ENCODE measurements at places on chromosomes 4 and X.

- DNase-seq = no peak
Measured at GRCh38 chrX:67692246-67692645, 148.4 kb downstream of the AR start.

DNA sequence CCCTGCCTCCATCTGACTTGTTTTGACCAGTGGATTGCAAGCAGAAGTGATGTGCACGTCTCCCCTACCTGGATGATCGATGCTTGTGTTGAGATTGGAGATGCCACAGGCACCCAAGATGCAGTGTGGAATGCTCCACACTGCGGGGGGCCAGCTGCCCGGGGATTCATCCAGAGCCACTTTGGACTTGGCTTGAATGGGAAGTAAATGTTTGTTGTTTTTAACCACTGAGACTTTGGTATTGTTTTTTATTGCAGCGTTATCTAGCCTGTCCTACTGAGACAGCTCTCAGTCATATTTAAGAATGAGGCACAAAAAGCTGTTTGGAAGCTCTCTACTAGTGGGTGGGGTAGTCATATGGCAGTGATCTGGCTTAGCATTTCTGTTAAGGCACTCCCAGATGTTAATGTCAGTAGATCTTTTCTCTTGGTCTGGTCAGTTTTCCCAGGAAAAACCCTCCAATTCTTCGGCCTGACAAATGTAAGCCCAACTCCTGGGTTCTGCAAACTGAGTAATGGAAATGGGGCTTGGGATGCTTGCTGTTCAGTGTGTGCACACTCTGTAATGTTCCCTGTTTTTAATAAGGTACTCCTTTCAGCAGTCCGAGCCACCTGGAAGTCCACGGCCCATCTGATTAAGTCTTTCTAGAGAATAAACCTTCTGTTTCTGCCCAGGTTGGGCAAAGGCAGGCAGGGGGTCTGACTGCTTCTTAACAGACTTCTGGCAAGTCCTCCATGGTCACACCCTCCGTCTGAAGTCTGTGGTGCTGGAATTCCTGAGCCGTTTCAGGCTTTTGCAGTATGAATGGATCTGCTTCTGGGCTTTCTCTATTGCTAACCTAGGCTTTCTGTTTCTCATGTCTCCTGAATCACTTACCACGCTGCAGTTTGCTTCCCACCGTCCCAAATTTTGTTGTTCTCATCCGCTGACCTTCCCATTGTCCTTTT lies 74.8 kb downstream of the WWC2 start:
- DNase-seq = no peak

DNA sequence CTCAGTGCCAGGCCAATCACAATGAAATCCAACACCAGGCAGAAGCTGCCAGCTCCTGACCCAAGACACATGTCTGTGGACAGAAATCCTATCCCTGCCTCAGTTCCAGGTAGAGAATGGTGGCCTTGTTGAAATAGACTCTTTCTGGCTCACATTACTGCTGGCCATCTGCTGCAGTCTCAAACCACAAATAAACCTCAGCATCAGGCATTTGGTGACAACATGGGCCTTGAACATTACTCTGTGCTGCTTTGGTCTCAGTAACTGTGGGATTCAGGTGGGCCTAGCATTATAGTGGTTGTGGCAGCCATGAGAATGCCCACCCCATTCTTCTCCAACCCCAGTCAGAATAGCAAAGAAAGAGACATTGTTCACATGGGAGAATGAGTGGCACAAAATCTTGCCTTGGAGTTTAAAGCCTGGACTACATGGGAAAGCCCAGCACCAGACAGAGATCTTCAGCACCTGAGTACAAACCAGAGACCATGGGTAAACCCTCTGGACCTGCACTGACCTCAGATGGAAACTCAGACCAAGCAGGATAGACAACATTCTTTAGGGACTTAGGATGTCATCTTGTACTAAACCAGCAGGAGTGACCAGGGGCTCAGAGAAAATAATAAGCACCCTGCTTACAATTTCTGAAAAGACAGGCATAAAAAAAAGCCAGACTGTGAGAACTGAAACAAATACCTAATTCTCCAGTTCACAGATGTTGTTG lies 50.4 kb upstream of the TRAM1L1 start:
- DNase-seq = no peak

DNA sequence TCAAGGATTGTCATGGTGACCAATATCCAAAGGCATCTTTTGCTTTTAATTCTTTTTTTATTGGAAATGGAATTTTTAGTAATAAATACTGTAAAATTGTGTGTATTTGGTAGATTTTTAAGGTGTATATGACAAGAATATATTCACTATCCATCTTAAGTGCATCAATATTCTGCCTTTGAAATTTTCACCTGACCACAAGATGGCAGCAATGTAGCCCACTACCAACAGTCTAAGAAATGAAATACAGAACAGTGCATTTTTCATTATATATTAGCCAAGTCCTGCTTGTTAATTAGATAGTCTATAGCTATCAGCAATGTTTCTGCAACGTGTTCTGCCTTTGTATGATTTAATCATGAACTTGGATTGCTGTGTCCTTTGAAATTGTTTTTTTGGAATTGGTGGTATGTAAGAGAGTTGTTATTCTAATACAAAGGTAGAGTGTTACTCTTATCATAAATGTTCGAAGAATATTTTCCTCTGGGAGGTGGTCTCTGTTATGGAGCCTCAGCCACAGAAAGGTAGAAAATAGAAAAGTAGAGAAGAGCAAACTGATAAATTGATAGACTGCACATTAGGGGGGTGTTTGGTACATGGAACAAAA lies 38.2 kb downstream of the HPGDS start:
- no peak for DNase-seq

- DNase-seq = no peak
Measured at GRCh38 chr4:4427886-4428285, 41.0 kb downstream of the NSG1 start.

DNA sequence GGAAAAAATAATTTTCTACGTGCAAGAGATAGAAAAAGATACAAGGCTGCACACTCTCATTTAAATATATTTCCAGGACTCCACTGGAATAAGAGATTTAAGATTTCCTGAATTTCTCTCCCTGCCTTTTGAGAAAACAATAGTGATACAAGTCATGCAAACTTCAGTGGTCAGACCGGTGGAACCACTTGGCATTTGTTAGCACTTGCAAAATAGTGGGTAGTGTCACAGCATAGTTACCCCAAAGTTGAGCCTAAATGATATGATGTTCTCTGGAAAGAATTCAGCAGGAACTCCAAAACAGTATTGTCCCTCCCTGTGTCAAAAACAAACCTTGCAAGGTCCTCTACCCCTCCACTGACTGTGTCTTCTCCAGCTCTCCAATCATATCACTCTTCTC lies 102.3 kb downstream of the ANKRD50 start:
- no peak for DNase-seq

DNA sequence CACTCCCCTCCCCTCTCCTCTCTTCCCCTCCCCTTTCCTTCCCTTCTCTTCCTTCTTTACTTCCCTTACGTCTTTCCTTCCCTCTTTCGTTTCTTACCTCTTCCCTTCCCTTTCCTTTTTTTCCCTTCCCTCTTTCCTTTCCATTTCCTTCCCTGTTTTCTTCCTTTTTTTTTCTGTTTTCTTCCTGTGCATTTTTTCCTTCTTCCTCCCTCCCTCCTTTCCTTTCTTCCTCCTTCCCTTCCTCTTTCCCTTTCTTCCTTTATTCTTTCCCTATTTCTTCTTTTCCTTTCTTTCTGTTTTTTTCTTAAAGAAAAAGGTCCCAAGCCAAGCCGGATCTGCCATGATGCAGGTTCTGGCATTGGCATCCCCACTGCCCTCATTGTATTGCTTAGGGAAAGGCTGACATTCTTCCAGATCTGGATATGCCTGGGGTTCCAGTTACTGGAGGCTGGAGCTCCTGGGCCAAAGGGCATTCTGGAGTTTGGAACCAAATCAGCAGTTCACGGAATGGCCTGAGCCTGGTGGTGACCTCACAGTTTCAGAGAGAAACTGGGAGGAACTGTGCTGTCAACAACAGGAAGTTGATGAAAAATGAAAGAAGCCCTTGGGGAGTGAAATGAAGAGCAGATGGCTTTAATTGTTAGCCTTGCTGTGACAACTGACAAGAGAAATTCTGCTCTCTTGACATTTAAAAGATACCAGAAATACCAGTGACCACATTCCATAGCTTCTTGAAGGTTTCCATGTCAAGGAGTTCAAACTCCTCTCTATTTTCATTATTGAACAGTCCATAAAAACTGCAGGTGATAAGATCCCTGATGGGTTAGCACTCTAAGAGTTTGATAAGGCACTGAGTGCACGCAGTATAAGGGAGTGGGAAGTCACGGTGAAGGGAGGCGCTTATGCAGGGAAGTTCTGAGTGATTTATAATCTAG lies 622.1 kb downstream of the SPRY1 start:
- DNase-seq = no peak

GRCh38 chrX:19212037-19212436 lies 89.8 kb upstream of the ADGRG2 start:
- no peak for DNase-seq

- no peak for DNase-seq
Measured at GRCh38 chr4:145540235-145540634, 58.6 kb downstream of the SMAD1 start.

- DNase-seq = no peak
Measured at GRCh38 chr4:10492464-10492863, 35.2 kb upstream of the ZNF518B start.

DNA sequence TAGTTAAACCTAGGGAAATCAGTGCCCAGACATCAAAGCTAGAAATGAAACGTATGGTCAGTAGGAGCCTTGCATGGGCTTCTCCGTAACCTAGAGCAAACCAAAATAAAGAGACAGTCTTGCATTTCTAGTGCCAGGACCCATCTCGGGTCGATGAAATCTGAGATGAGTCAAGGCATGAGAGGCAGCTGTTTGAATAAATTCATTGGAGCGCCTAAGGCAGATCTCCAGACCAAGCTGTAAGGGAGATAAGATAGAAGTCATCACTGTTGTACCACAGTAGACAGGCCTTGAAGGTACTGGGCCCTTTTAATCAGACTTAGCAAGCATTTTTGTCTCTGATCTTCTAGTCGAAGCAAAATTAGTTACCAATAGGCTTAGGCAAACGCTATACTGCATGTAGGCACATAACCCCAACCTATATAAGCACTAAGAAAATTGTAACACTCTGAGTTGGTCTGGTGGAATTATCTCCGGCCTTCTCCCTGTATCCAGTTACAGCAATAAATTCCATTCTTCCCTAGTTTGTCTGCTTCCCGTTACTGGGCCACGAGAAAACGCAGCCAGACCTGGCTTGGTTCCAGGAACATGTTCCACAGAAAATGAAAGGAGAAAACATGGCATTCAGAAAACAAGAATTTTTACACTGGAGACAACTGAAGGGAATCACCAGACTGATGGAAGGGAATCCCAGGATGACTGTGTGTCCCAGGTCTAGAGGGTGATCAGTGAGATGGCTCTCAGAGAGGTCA lies 21.1 kb upstream of the PAPSS1 start:
- DNase-seq = no peak

GRCh38 chr4:76584241-76585152 lies 149.5 kb downstream of the SHROOM3 start:
- no peak for DNase-seq

DNA sequence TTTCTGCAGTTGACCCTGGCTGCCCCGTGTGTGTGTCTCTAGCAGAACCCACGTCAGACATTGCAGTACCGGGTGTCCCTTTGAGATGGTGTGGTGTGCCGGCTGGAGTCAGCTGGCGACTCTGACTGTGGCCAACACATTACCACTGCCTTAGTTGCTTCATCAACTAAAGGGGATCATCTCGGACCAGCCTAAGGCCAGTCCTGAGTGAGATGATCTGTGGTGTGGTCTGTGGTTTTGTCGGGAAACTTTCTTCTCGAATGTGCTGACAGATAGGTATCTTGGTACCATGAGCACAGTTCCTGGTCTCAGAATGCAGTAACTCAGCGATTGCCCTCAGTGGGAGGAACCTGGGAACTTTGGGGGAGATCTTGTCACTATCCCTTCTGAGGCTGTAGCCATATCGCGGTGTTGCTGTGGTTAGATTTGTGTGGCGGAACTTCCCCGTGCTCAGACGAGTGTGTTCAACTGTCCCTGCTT lies 15.8 kb downstream of the TBC1D14 start:
- no peak for DNase-seq

GRCh38 chr4:48490012-48490679 lies at the start of gene ZAR1:
Gene ZAR1, plus strand, starts transcription at chr4:48490252. Its CDS starts 40 bp downstream, at chr4:48490292.
- DNase-seq = no peak

- no peak for DNase-seq
Measured at GRCh38 chr4:8874003-8874895, 2.6 kb upstream of the HMX1 start.

- no peak for DNase-seq
Measured at GRCh38 chr4:55318175-55319129, 27.6 kb upstream of the SRD5A3 start.

DNA sequence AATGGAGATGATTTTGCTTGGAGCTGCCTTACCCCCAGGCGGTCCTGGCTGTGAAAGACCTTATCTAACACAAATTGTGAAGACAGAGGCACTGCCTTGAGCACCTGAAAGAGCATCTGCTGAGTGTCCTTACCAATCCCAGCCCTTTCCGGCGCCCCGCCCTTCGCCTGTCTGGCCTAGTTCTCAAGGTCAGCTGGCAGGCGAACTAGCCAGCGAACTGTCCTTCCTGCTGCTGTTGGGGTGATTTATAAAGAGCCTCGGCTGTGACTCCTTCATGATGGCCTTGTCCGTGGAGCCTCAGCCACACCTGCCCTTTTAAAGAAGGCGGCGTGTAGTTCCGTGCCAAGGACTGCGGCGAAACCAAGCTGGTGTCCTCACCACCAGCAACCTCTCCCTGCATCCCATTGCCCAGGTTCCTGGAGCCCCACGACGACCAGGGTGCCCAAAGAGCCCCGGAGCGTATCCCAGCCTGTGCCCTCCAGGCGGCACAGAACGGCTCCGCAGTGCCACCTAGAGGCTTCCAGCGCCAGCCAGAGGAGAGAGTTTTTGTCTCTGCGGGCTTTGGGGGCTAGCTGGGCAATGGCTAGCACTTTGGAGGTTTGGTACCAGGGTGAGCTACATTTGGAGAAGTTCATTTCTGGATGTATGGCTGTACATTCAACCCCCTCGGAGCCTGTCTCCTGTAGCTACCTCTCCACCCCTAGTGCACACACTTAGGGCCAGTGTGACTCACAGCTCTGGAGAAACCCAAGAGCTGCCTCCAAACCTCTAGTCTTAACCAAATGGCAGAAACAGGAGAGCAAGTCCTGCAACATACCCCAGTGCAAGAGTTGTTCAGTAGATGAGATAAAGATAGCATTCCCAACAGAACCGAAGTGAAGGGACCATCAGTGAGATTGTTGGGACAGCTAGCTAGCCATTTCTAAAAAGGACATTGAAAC lies 36.8 kb upstream of the VMA21 start:
- DNase-seq = peak; percentile 1

GRCh38 chr4:69051576-69051943 lies 44.7 kb upstream of the UGT2B7 start:
- no peak for DNase-seq

Data from activated T-cell treated with anti-CD3 and anti-CD28 coated beads for 4 hours (primary cell).